DMS79 treated with DMSO at 0.1 percent for 48 hours (cell line): ENCODE measurements at places on chromosomes 3 and 15.
A peak's percentile ranks its signal among the peaks of the same experiment; 100 is the strongest.

DNA sequence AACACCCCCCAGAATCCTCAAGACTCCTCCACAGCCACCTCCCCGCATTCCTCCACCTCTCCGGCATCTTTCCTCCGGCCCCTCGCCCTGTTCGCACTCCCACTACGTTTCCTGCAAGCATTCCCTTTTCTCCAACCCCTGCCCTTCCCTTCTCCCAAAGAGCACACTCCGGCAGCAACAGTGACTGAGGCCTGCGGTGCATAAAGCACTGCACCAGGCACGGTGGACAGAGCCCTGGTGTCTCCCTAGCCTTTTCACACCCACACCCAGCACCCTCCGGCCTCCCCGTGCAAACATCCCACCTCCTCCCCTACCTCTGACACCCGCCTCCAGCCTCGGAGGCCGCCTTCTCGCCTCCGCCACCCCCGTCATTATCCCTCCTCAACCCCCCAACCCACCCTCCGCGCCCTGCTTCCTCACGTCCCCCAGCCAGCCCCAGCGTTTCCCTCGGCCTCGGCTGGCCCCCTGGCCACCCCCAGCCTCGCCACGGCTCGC is 577 bp downstream of the ZNF148 start:
- peak; percentile 29 for DNase-seq

DNA sequence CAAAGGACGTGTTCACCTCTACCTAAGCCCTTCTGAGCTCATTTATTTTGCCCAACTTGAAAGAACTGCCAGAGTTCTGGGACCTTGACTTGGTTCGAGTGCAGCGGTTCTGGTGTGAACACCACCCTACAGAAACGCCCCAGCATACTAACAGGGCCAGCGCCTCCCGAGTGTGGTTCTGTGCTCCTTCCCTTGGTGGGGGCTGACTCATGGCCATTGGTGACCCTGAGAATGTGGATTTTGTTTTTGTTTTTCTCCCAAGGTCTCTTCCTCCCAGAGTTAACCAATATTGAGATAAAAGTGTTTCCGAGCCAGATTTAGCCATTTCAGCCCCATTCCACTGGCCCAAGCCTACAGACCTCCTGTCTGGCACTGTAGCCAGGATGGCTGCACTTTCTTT is 27.9 kb downstream of the SEMA7A start:
- DNase-seq = no peak

DNA sequence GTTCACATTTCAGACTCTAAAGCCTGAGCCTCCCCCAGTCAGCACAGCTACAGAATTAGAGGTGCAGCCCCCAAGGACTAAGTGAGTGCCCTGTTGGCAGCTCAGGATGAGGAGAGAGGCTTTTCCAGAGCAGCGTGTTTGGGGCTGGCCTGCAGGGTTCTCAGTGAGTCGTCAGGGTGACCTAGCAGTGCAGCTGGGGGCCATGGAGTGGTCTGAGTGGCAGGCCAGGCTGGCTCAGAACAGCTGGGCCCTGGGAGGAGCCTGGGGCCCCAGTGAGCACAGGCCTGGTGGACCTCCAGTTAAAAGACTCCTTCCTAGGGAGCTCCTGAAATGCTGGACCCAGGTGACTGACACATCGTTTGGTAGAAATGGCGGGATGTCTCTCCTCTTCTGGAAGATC is 108.3 kb downstream of the SLC49A4 start:
- no peak for DNase-seq

GRCh38 chr3:108171106-108171505 is 51.1 kb downstream of the IFT57 start:
- no peak for DNase-seq

- DNase-seq = peak; percentile 33
These were observed 226.2 kb downstream of the PDCD6IP start for GRCh38 chr3:34024447-34025240.

DNA sequence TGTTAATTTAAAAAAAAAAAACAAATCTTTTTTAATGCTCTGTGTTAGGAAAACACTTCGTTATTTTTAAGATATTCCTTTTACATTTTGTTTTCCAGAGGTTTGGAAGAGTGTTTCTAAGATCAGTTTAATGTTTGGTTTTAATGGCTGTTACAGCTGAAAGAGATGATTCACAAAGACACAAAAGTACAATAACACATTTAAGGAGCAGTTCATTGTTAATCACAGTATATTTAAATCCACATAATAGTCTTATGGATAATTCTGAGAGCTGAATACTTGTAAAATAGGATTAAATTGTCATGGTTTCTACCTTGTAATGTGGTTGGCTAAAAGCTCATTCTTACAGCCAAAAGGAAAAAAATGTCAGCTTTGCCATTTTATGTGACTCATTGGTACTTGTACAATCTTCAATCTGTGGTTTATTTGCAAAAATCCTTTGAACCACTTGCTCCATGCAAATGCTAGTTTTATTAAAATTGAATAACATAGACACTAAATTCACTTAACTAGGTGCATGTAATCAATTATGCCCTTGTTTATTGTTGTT is 426.4 kb downstream of the NLGN1 start:
- no peak for DNase-seq

DNA sequence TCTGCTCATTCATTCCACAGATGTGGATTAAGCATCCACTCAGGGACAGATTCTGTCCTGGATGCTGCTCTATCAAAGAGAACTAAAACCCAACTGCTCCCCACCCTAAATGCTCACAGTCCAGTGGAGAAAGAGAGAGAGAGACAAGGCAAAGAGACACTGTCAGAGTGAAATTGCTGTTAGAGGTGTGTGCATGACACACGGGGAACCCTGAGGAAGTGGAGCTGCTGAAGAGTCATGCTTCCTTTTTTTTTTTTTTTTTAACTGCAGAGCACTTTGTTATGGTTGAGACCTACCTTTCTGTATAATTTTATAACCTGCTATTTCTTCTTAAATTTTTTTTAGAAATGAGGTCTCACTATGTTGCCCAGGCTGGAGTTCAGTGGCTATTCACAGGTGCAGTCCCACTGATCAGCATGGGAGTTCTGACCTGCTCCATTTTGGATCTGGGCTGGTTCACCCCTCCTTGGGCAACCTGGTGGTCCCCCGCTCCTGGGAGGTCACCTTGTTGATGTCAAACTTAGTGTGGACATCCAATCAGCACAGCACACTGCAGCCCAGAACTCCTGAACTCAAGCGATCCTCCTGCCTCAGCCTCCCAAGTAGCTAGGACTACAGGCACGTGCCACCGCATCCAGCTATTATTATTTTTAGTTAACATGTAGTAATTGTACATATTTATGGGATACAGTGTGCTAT is 18.2 kb upstream of the PSTPIP1 start:
- no peak for DNase-seq

DNA sequence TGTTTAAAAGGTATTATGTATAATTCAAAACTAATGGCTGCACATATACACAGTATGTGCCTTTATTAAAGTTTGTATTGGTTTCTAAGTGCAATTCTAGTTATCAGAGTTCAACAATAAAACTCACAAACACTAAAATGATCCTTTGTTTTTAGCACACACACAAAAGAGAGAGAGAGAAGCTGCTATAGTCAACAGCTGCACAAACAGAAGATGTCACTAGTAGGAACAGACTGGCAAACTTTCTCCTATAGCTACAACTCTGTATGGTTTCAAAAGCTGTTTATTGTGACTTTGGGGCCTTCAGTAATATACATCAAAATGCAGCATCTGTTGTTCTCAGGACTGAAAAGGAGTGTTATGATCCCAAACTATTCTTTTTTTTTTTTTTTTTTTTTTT is 6.1 kb downstream of the SECISBP2L start:
- no peak for DNase-seq

GRCh38 chr15:33163816-33164215 is 30.7 kb downstream of the FMN1 start:
- DNase-seq = no peak

- DNase-seq = no peak
These were observed 18.7 kb upstream of the TJP1 start for GRCh38 chr15:29840926-29841325.

DNA sequence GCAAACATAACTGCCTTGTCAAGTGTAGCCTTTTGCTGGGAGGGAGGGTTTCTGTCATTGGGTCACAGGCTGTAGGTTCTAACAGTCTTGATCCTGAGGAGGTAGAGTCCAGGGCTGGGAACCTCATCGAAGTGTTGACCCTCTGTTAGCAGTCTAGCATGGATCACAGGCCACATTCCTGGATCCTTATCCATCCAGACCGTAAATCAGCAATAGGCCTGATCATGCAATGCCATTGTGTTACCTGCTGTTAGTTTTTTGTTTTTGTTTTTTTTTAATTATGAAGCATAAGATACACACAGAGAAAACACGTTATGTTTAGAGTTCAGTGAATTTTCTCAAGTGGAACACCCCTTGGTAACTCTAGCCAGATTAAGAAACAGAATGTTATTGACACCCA is 282.0 kb upstream of the TPM1 start:
- DNase-seq = no peak

GRCh38 chr15:67244971-67245478 is 9.4 kb downstream of the AAGAB start:
- DNase-seq = no peak

DNA sequence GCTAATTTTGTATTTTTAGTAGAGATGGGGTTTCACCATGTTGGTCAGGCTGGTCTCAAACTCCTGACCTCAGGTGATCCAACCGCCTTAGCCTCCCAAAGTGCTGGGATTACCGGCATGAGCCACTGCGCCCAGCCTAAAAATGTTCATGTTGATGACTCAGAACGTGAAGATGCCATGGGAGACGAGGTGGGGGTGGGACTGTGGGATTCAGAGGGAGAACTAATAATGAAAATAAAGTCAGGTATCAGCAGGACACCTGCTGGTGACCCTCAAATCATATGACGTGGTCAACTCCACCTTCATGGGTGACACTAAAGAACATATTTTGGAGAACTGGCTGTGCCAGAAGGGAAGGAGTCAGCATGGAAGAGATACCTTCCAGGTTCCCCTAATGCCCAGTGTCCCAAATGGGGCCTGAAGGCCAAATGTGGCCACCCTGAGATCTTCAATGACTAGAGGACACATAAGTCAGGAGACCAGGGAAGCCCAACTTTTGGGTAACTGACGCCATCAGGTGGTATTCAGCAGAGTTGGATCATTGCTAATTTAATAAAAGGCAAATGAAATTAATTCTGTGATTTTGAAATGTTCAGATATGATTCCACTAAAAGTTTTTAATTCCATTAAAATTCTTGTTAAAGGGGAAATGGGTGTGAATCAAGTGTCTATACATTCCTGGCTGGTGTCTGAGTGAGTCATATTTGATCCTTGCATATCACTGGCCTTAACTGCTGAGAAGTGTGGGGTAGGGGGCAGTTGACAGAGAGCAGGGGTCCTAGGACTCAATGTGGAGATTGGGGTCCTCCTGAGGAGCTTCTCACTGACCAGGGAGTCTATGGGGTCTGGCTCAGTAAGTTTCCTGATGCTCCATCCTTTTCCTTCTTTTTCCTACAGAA is 88.6 kb upstream of the GSK3B start:
- DNase-seq = no peak

GRCh38 chr3:30704931-30705890 is 98.8 kb downstream of the TGFBR2 start:
- no peak for DNase-seq

- DNase-seq = no peak
These were observed 123.9 kb downstream of the LRRK1 start for GRCh38 chr15:101043011-101043410.

- DNase-seq = no peak
These were observed 48.7 kb downstream of the FGF7 start for GRCh38 chr15:49471733-49472132.

DNA sequence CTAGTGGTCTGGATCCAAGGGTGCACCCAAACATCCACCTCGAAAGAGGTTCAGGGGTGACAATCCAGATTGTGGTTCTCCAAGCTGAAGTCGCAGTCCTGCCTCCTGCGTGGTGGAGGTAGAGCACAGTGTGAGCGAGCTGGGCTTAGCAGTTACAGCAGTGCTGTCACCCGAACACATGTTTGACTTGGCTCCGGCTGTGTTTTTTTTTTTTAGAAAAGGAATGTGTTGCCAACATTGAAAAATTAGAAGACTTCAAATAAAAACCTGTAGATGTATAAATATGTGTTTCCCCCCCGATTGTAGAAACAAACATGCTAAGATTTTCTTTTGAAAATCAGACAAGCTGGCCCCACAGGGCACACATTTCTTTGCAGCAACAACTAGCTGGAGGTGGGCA is 530.8 kb downstream of the SHQ1 start:
- DNase-seq = no peak

DNA sequence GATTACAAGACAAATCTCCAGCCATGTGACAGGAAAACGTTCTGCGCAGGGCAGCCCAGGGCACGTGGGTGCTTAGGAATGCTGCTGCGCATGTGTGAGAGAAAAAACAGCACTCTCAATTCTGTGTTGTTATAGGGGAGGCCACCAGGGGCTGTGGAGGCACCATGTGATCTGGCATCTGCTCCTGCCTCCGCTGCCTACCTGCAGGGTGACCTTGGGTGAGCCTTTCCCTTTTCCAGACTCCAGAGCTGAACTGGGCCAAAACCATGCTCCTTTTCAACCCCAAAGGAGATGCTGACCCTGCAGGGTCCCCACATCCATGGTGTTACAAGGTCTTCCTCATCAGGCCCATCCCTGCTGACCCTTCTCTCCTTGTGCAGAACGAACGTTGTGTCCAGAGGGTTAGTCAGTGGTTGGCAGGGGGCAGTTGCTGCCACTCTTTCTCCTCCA is 81.5 kb upstream of the RASGRF1 start:
- DNase-seq = no peak

- no peak for DNase-seq
These were observed 3.1 kb downstream of the SH3BP5 start for GRCh38 chr3:15329046-15330005.

GRCh38 chr15:59185725-59186124 is 20.9 kb upstream of the LDHAL6B start:
- DNase-seq = no peak

DNA sequence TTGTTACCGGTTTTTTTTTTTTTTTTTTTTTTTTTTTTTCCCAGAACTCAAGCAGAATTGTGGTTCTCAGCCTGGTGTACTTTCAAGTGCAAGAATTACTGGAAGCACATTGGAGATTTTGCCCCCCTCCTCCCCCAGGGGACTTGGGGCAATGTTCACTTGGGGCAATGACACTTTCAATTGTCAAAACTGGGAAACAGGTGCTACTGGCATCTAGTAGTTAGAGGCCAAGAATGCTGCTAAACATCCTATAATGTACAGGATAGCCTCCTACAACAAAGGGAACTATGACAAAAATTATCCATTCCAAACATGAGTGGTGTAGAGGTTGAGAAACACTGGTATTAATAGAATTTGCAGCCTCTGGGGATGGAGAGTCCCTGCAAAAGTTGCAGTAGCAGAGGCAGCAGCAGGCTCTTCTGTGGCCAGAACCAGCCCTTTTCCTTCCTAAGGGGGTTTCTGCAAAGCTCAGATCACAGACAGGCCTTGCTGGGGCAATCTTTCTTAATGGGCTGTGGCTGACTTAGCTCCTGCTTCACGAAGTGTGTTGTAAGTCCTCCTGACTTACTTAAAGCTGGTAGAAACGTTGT is 144.3 kb upstream of the MRPS22 start:
- no peak for DNase-seq

DNA sequence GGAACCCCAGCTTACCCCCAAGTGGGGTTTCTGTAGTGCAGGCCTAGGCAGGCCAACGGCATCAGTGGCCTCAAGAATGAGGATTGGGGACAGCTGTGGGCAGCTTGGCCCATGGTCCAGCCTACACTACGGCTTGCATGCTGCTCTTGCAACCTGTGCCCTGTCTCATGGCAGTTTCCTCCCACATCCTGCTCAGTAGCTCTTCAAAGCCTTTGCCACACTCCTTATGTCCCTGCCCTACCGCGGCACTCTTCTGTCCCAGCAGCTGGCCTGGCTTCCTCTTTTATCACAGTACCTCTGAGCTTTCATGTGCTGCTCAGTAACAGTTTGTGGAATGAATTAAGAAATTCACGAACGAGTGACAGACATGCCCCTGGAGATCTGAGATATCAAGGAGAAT is 431.0 kb downstream of the EPHB1 start:
- DNase-seq = no peak
